Activated CD8-positive, alpha-beta memory T cell treated with anti-CD3 and anti-CD28 coated beads, Interleukin-2, amount 50 U/mL, for 4 hours (primary cell): ENCODE measurements at places on chromosomes 7 and 10.
A peak's percentile ranks its signal among the peaks of the same experiment; 100 is the strongest.

DNA sequence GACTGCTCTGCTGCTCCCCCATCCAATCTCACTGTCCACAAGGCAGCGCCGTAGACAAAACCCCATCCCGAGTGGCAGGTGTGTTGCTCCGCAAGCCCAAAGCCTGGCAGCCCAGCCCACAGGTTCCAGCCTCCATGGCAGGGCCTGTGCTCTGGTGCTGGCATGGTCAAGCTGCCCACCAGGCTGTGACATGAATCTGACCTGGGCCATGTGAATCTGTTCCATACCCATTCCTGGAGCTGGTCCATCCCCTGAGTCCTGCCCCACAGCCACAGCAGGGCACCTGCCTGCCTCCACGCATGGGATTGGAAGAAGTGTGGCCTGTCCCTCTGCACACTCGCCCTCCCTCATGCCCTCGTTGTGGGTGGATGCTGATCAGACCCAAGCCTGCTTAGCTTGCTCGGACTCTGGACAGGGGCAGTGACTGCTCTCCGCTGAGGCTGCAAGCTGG, 128.8 kb downstream of the PTPN20 start:
- DNase-seq, result peak; percentile 5

DNA sequence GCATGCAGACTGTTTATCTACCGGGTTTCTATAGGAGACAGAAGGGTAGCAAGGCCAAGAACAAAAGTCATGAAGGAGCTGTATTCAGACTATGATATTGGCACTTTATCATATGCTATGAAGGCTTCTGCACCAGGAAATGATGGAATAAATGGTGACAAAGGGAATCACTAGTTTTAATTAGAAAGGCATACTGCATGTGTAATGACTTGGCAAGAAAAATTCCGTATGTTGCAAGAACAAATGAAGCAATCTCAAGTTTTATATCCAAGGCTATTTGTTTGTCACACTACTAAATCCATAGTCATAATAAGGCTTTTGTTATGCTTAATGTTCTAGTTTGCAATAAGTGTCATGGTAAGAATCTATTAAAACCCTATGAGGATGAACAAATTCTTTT, 230.9 kb downstream of the ZEB1 start:
- DNase-seq, result no peak

- no peak for DNase-seq
These were observed 312.3 kb downstream of the CAMK1D start for GRCh38 chr10:12661671-12662070.

DNA sequence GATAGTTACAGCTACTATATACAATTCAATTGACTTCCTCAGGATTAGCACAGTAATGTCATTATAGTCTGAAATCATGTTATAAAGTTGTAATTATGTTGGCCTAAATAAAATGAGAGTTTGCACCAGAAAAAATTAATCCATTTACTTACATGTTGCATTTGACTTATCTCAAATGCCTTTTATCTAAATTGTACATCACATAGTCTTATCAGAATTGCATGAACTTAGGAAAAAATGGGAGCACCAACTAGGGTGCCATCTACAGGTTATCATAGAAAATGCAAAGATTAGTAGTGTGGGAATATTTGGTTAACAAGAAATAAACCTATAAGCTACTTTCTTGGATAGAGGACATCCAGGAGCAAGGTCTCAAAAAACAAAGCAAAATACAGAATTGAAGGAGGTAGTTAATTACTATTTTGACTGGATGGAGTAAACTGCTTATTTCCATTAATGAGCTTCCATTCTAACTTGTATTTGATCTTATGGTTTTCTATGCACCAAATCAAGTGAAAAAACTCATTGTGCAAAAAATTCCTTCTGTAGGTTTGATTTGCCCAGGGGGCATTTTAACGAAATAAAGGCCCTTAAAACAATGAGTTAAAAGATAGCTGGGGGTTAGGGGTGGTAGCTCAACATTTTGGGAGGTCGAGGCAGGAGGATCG, 60.0 kb upstream of the ORC5 start:
- no peak for DNase-seq

DNA sequence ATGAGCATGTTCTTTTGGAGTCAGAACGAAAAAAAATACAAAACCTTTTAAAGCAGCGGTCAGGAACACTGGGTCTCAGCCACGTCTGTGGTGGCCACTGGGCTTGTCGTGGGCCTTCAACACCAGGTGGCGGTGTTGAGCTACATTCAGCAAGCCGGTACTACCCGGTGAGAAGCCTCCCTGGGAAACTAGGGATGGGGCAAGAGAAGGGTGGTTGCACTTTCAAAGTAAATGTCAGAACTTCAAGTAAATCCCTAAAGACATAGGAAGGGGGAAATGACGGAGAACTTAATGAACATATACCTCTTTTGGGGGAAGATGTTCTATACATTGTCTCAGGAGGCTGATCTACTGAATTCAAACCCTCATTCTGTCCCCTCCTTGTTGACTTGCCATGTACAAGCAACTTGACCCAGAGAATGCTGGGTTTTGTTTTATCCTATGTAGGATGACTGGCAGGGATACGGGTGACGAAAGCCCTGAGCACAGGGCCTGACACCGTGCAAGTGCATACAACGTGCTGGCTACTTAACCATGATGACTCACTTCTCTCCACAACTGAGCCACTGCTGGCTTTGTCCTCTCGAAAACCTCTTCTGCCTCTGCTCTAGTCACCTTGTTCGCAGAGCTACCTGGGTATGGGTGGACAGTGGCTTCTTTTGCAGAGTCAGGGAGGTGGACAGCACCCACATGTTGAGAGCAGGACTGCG, 49.0 kb upstream of the BAMBI start:
- peak; percentile 71 for DNase-seq
